ENCODE measurements at places on chromosomes 6 and 20. TPM values are rescaled to one million over a fixed set of nuclear protein-coding genes. Genes with fewer than 3 reads are reported as not detected.
A peak's percentile ranks its signal among the peaks of the same experiment; 100 is the strongest.

- DNase-seq = peak; percentile 20
These were observed 8.8 kb downstream of the RAET1L start for GRCh38 chr6:150016324-150017185.

GRCh38 chr6:66189915-66190314 is 482.9 kb upstream of the EYS start:
- no peak for DNase-seq

- DNase-seq = no peak
These were observed at the start of gene SLC24A3 for GRCh38 chr20:19212469-19212815. Gene SLC24A3 (plus strand): TSS chr20:19212642.

- DNase-seq = peak; percentile 44
These were observed 50.3 kb upstream of the GFRAL start for GRCh38 chr6:55276745-55277530.

GRCh38 chr6:156890627-156891314 is 113.6 kb downstream of the ARID1B start:
- peak; percentile 12 for DNase-seq

- no peak for DNase-seq
These were observed 1.4 kb upstream of the SNTA1 start for GRCh38 chr20:33444797-33445560.

DNA sequence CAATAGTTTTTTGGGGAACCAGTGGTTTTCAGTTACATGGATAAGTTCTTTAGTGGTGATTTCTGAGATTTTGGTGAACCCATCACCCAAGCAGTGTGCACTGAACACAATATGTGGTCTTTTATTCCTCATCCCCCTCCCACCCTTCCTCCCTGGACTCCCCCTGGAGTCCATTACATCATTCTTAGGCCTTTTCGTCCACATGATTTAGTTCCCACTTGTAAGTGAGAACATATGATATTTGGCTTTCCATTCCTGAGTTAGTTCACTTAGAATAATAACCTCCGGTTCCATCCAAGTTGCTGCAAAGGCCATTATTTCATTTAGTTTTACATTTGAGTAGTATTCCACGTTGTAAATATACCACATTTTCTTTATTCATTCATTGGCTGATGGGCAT is 28.3 kb downstream of the RPP40 start:
- no peak for DNase-seq

GRCh38 chr6:7273709-7274108 is 39.3 kb downstream of the SSR1 start:
- DNase-seq = no peak

The HLA-DRB5 gene
- total RNA-seq = not detected

The TNXB gene
- total RNA-seq = 1.8 TPM

The RALY gene
- total RNA-seq = 90.5 TPM

The MRAP2 gene
- 0.20 TPM for total RNA-seq

Measured in astrocyte (in vitro differentiated cells and primary cell).